Ovary (tissue), 10 donors: ENCODE measurements at places on chromosomes 7 and 10. TPM values are rescaled to one million over a fixed set of nuclear protein-coding genes. Genes with fewer than 3 reads are reported as not detected.
A peak's percentile ranks its signal among the peaks of the same experiment; 100 is the strongest.

- H3K36me3 ChIP-seq = no peaks in the 10 kb centered on the region
- peaks cover 17% of the 10 kb centered on the region for H3K4me1 ChIP-seq
- H3K27me3 ChIP-seq = no peaks in the 10 kb centered on the region
Measured at GRCh38 chr10:102802920-102803534, 34.2 kb downstream of the CYP17A1 start.

- H3K4me3 ChIP-seq = no peak overlapping the region
- H3K4me1 ChIP-seq = no peaks in the 10 kb centered on the region
- DNase-seq = no peak
- H3K36me3 ChIP-seq = no peaks in the 10 kb centered on the region
Measured at GRCh38 chr10:116878123-116878522, 28.8 kb downstream of the ENO4 start.

DNA sequence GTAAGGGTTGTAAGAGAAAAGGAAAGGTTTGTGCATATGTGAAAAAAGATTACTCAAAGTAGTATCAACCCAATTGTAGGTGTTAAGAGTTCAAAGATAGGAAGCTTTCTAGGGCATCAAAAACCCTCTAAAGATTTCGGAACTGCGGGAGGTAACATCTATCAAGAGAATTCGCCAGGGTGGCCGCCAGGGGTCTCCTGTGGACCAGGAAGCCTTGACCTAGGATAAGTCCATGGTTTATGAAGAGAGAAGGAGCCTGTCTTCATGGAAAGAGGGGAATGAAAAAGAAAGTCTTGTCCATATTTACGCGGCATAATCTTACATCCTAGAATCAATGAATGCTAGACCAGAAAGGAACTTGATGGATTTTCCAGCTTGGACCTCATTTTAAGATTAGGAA is 140.7 kb upstream of the CALCR start:
- DNase-seq = peak; percentile 36
- no peak overlapping the region for H3K4me3 ChIP-seq
- no peak overlapping the region for H3K27ac ChIP-seq
- H3K27me3 ChIP-seq = no peaks in the 10 kb centered on the region
- no peaks in the 10 kb centered on the region for H3K36me3 ChIP-seq
- no peaks in the 10 kb centered on the region for H3K4me1 ChIP-seq

GRCh38 chr7:57427594-57427993 is 22.4 kb upstream of the ZNF716 start:
- DNase-seq = no peak
- no peak overlapping the region for H3K27ac ChIP-seq
- no peak overlapping the region for H3K4me3 ChIP-seq

DNA sequence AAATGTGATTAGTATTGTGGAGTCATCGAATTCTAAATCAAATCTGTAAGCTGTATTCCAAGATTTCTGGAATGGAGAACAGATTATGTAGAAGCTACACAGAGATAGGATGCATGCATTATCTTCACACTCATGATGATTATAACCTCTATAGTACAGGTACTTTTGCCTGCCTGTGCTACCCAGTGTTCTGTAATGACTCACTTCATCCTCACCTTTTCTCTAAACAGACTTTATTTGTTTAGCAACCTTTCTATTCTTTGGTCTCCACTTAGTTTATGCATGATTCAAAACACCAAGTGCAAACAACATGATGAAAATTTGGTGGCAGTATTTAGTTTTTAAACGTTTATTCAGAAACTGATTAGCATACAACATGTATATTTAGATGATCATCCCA is 68.4 kb upstream of the PRPS1L1 start:
- no peak overlapping the region for H3K27ac ChIP-seq
- no peaks in the 10 kb centered on the region for H3K36me3 ChIP-seq
- H3K4me3 ChIP-seq = no peak overlapping the region
- no peaks in the 10 kb centered on the region for H3K27me3 ChIP-seq

DNA sequence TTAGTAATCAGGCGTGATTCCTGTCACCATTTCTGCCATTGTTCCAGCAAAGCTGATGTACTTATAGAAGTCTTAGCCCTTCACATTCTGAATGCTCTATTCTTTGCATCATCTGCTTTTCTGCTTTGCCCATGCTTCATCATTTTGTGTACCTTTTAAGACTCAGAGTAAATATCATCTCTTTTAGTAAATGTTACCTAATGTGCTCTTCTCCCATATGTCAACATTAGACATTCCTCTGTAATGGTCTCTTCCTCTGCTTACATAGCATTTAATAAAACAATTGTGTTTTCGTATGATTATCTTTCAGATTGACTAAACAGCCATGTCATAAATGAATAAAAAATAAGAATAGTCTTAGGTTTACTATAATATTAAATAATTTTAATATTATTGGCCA is 719.6 kb upstream of the GRM3 start:
- no peaks in the 10 kb centered on the region for H3K4me1 ChIP-seq
- no peaks in the 10 kb centered on the region for H3K36me3 ChIP-seq
- no peaks in the 10 kb centered on the region for H3K27me3 ChIP-seq
- no peak overlapping the region for H3K4me3 ChIP-seq
- no peak for DNase-seq
- no peak overlapping the region for H3K27ac ChIP-seq

DNA sequence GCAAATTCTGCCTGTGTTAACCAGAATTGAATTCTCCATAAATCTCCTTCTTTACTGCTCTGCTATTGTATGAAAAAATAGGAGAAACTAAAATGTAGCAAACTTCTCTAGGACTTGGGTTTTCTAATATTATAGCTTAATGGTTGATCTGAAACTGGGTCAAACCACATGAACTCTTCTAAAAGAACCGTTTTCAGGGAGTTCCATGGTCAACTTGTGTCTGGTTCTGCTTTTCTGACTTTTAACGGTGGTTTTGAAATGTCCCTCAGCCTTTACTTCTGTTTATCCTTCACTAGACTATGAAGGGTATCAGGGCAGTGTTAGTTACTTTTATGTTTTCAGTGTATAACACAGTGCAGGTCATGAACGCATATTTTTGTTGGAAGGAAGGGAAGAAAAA is 242.2 kb downstream of the TSPAN12 start:
- H3K4me1 ChIP-seq = no peaks in the 10 kb centered on the region
- DNase-seq = no peak
- H3K36me3 ChIP-seq = no peaks in the 10 kb centered on the region
- H3K4me3 ChIP-seq = no peak overlapping the region
- no peaks in the 10 kb centered on the region for H3K27me3 ChIP-seq

GRCh38 chr7:85172530-85172941 is 14.3 kb downstream of the SEMA3D start:
- H3K36me3 ChIP-seq = no peaks in the 10 kb centered on the region
- no peaks in the 10 kb centered on the region for H3K4me1 ChIP-seq
- no peak for DNase-seq

The SORCS1 gene
- 1.3 TPM for total RNA-seq

The CNPY1 gene
- not detected for total RNA-seq

The PRKCQ gene
- 0.71 TPM for total RNA-seq

The SH2D4B gene
- not detected for total RNA-seq

The CFAP70 gene
- total RNA-seq = 4.9 TPM
